ENCODE measurements at places on chromosomes 12 and 14. TPM values are rescaled to one million over a fixed set of nuclear protein-coding genes. Genes with fewer than 3 reads are reported as not detected.
A peak's percentile ranks its signal among the peaks of the same experiment; 100 is the strongest.

The STRAP gene
- 95.5 TPM for polyA plus RNA-seq

The NPFF gene
- not detected for polyA plus RNA-seq

The REP15 gene
- polyA plus RNA-seq, result 30.4 TPM

DNA sequence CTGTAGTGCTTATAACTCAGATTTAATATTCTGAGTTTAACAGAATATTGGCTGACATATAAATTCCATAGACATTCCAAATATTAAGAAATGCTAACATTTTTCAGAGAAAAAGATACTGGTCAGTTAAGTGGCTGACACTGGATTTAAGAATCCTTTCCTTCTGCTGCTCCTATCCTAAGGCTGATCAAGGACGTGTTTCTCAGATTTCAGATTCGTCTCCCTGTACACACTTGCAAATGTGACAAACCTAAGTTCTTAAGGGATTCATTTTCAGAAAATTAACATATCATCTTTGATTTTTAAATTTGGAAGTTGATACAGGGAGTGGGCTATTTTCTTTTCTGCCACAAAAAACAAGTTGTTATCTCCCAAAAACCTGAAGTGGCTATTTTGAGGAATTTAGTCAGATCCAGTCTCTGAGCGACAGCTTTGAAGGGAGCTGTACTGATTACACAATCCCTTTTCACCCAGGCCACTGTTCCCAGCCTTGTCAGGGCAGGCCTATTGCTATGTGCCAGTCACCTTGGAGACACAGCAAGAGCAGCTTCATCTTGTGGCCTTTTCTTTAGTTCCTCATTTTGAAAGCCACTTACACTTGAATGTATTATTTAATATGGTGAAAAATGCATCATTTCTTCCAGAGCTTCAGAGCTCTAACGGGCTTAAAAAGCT lies 370.6 kb downstream of the KCNH5 start:
- no peaks in the 10 kb centered on the region for H3K27me3 ChIP-seq
- no peaks in the 10 kb centered on the region for H3K36me3 ChIP-seq
- no peaks in the 10 kb centered on the region for H3K4me1 ChIP-seq
- H3K27ac ChIP-seq, result no peak overlapping the region
- no peak for DNase-seq

GRCh38 chr12:12461923-12462315 lies 100.7 kb downstream of the DUSP16 start:
- H3K27me3 ChIP-seq, result no peaks in the 10 kb centered on the region
- H3K36me3 ChIP-seq, result peaks cover 2% of the 10 kb centered on the region
- H3K4me3 ChIP-seq, result no peak overlapping the region
- peaks cover 28% of the 10 kb centered on the region for H3K4me1 ChIP-seq

- peaks cover 2% of the 10 kb centered on the region for H3K27me3 ChIP-seq
- peaks cover 10% of the 10 kb centered on the region for H3K4me1 ChIP-seq
- no peak for DNase-seq
- H3K36me3 ChIP-seq, result no peaks in the 10 kb centered on the region
These were observed 3.7 kb upstream of the TRPV4 start for GRCh38 chr12:109836916-109837315.

DNA sequence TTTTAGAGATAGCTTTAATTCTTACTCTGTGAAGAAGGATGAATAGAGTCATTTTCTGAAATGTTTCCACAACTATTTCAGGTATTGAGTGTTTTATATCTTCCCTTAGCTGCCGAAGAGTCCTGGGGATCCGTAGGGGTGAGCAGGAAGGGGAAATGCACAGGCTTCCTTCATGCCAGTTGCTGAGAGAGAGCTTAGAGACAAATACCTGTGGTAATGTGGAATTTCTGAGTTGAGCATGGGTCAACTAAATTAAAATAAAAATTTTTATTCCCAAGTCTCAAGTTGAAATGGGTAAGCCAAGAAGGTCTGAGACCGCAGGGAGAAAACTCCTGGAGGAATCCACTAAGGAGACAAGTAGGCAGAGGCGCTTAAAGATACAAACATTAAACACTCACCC lies 185.7 kb downstream of the DAD1 start:
- no peak for DNase-seq
- H3K27me3 ChIP-seq, result no peaks in the 10 kb centered on the region
- H3K27ac ChIP-seq, result no peak overlapping the region
- H3K4me3 ChIP-seq, result no peak overlapping the region

GRCh38 chr14:34843011-34843554 lies 32.1 kb downstream of the BAZ1A start:
- no peaks in the 10 kb centered on the region for H3K36me3 ChIP-seq
- no peak overlapping the region for H3K27ac ChIP-seq
- H3K4me1 ChIP-seq, result no peaks in the 10 kb centered on the region
- DNase-seq, result peak; percentile 5

DNA sequence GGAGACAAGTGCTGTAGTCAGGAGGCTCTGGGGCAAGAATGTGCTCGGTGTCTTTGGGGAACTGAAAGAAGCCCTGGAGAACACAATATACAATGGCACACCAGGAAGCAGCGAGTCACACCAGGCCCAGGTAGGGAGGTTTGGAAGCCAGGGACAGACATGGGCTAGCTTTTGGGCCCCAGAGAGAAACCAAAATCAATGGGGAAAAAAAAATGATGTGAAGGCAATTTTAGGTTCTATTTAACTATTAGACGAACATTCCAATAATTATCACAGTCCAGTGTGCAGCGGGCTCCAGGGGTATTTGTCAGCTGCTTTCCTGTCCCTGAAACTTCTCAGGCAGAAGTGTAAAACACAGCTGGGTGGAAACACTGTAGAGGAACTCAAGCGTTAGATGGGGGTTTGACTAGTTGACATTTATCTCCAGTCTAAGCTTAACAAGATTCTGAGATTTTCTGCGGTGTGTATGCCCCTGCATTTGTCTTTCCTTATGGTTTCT lies 21.8 kb upstream of the EGLN3 start:
- no peaks in the 10 kb centered on the region for H3K36me3 ChIP-seq
- H3K27ac ChIP-seq, result no peak overlapping the region
- no peaks in the 10 kb centered on the region for H3K4me1 ChIP-seq
- DNase-seq, result no peak
- no peaks in the 10 kb centered on the region for H3K27me3 ChIP-seq
- no peak overlapping the region for H3K4me3 ChIP-seq

- DNase-seq, result no peak
- no peak overlapping the region for H3K4me3 ChIP-seq
- no peaks in the 10 kb centered on the region for H3K36me3 ChIP-seq
- peaks cover 19% of the 10 kb centered on the region for H3K4me1 ChIP-seq
- no peak overlapping the region for H3K27ac ChIP-seq
These were observed 22.3 kb upstream of the MED13L start for GRCh38 chr12:116299665-116300328.

All from large intestine (tissue), 12 donors.